ENCODE measurements at places on chromosomes 4 and X. TPM values are rescaled to one million over a fixed set of nuclear protein-coding genes. Genes with fewer than 3 reads are reported as not detected.

The MBNL3 gene
- 6.5 TPM for total RNA-seq

The SLC6A14 gene
- not detected for total RNA-seq

The CENPE gene
- total RNA-seq = 9.9 TPM

The PPP1R2C gene
- total RNA-seq = not detected

The FHDC1 gene
- total RNA-seq = 4.0 TPM

The NR3C2 gene
- 10.1 TPM for total RNA-seq

The HSD17B13 gene
- 0.36 TPM for total RNA-seq

The MAGEA6 gene
- total RNA-seq = not detected

The DYNLT3 gene
- 22.5 TPM for total RNA-seq

The MGAT4D gene
- not detected for total RNA-seq

The SLIT2 gene
- total RNA-seq = 46.4 TPM

The EXOSC9 gene
- total RNA-seq = 24.6 TPM

The FGF13 gene
- total RNA-seq = 47.2 TPM

The CDX4 gene
- not detected for total RNA-seq

The SAGE1 gene
- not detected for total RNA-seq

The SH2D1A gene
- not detected for total RNA-seq

The KLKB1 gene
- total RNA-seq = 0.45 TPM

The CT45A10 gene
- not detected for total RNA-seq

The CAPN6 gene
- 0.54 TPM for total RNA-seq

The FRMPD3 gene
- total RNA-seq = 10.5 TPM

The CSAG1 gene
- not detected for total RNA-seq
